Stimulated activated CD4-positive, alpha-beta T cell treated with anti-CD3 and anti-CD28 coated beads, Interleukin-1b, Interleukin-23, amount 100 ng/mL, for 1 hour (primary cell): ENCODE measurements at places on chromosomes 7 and 10.

- no peak for DNase-seq
Observed at GRCh38 chr7:33612442-33612841, 292.9 kb upstream of the BMPER start.

DNA sequence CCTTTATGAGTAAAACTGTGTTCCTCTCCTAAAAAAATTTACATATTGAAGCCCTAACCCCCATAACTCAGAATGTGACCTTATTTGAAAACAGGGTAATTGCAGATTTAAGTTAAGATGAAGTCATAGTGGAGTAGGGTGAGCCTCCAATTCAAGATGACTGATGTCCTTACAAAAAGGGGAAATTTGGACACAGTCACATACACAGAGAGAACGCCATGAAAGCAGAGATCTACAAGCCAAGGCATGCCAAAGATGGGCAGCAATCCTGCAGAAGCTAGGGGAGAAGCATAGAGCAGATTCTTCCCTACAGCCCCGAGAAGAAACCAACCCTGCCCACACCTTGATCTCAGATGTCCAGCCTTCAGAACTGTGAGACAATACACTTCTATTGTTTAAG, 23.8 kb upstream of the ADD3 start:
- no peak for DNase-seq

- no peak for DNase-seq
Observed at GRCh38 chr10:103533827-103534226, 40.3 kb downstream of the NEURL1 start.

DNA sequence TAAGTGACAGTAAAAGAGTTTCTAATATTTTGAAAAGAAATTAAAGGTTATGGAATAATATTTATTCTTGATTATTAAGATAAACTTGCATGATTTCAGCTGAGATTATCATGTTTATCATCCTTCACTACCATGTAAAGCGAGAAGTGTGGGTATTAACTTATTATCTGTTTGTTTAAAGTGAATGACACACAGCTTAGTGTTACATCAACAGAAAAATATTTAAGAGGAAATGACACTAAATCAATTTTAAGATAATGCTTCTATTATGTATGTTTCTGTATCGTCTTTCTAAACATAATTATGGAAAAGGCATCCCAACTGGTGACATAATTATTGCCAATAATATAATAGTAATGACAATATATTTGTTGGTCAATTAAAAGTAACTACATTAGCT, 213.1 kb downstream of the PCDH15 start:
- no peak for DNase-seq

GRCh38 chr7:137694405-137694804, 152.4 kb downstream of the DGKI start:
- DNase-seq, result no peak

DNA sequence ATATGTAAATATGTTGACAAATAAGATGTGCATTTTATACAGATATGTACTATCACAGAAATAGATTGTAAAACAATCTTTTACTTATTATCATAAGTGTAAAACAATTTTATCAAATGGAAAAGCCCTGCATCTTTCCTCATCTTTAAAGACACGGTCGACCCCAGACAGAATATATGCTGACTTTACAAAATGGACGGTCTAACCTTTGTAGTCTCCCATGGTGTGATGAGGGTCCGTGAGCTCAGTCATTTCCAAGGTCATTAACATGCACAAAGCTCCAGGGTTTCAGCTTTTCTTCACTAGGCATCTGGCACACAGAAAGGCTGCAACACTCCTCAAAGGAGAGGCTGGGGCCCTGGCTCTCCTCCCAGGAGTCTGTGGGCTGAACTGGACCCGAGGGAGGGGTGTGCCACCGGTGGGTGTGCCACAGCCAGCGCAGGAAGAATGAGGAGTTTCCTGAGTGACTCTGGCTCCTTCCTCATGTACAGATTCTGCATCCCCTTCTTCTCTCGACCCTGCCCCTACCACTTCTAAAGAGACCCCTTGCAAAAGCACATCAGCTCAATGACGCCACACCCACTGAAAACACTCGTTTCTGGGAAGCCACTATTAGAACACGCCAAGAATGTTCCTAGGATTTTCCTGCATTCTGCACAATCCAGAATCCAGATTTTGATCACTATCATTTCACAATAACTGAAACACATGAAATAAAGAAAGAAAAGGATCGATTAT, 26.2 kb upstream of the ABLIM1 start:
- no peak for DNase-seq

DNA sequence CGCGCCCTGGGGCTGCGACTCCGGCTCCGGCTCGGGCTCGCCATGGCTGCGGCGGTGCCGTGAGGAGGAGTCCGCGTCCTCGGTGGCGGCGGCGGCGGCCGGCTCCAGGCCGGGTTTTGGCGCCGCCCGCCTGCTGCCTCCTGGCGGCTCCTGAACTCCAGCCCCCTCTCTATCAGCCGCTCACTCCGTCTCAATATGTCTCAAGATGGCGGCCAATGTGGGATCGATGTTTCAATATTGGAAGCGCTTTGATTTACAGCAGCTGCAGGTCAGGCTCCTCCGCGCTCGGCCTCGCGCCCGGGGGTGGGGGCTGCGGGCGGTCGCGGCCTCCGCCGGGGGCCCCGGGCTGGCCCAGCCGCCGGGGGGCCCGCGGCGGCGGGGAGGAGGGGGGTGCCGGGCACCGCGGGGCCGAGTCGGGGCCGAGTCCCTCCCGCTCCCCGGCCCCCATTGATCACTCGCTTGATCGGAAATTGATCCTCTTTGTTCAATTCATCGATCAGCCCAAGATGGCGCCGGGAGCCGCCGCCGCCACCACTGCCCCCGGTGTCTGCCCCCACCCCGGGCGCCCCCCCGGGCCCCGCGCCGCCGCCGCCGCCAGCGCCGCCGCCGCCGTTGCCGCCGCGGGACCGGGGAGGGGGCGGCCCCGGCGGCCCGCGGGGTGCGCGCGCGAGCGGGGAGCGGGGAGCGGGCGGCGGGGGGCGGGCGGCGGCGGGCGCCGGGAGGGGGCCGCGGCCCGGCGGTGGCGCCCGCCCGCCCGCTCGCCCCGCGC, 1.4 kb upstream of the CUX1 start:
- peak; percentile 44 for DNase-seq

DNA sequence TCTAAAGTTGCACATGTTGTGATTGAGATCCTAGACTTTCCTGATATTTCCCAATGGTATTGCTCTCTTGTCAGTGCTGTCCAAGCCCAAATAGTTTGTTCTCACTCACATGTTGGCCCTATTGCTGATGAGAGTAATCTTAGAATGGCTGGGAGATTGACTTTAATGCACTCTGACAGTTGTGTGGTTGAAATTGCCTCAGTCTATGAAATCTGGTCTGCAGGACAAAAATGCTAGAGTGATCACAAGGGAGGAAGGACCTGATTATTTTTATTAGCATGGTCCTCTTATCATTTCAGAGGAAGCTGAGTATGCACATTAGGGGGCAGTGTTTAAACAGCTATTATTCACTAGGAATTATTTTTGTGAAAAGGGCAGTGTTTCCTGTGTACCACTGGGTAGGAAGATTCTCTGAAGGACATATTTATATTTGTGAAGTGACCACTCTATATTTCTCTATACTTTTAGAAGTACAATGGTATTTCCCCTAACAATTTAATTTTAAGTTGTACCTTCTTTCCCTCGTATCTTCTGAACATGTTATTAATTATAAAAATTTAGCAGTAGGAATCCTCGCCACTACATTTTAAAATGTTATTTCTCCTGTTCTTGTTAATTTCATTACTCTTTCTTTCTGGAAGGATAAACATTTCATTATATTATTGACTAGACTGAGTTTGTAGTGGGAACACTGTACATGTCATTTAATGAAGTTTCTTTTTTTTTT, 64.4 kb downstream of the SUGCT start:
- no peak for DNase-seq

DNA sequence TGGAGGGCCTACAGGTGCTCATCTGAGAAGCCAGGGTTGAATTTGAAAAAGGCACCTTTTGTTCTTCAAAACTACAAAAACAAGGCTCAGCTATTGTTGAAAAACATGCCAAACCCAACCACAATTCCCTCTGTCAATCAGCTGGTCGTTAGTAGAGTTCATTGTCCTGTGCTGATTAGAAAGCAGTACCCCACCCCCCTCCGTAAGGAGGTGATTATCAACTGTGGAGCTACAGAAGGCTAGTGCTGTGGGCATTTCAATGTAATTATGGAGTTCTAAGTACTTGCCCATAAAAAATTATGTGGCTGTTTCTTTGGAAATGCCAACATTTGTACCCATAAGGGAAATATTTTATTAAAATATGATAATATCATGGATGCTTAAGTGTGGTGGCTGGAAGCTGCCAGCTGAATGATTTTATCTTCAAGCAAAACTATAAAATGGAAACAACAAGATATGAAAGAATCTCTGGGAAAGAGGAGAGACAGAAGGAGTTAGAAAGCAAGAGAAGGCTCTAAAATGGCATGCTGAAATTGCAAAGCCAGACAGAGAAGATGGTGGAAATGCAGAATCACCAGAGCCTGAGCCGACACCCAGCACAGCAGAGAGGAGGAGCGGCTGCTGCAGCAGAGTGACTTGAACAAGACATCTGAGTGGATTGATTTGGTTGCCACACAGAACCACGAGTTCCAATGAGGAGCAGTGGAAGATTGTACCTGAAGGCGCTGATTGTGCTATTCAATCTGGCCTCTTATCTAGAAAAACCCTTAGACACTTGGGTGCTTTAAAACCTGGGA, 179.5 kb upstream of the LRGUK start:
- no peak for DNase-seq

- DNase-seq, result no peak
Observed at GRCh38 chr10:44385026-44385695, at the start of gene CXCL12. CXCL12 (minus strand) TSS chr10:44385097; CDS start chr10:44385005, 92 bp downstream.

GRCh38 chr7:148915211-148915610, 31.1 kb upstream of the EZH2 start:
- DNase-seq, result no peak

GRCh38 chr7:38535073-38535472, 96.1 kb downstream of the AMPH start:
- no peak for DNase-seq

GRCh38 chr10:62708569-62708968, 96.0 kb upstream of the ADO start:
- DNase-seq, result no peak

DNA sequence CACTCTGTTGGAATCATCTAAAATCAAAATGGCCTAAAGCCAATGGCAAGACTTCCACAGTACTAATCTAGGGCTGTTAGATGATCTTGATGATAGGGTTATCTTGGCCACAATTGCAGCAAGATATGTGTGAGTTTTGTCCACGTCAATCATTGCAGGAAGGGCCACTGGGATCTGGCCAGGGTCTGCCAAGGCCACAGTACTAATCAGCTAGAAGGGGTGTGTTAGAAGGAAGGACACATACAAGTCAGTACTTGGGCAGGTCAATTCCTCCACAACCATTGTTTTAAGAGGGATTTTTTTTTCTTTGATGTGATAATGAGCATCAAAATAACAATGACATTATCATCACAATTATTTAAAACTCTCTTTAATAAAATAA, 1.6 kb downstream of the LMOD2 start:
- DNase-seq, result no peak

DNA sequence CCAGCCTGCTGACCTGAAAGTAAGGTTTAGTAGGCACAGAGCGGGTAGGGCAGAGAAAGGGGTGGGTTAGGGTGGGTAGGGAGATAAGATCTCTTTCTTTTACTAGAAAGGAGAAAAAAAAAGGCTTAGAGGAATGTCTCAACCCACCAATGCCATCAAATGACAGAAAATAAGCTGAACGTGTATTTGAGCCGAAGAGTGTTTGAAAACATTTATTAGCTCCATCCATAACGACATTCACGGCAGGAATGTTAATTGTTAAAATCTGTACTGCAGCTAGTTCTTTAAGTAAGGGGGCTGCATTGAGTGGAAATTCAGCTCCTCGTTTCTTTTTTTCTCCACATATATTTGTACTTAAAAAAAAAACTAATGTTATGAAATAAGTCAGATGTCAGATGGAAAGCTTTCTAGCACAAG, 63.7 kb upstream of the ARID5B start:
- DNase-seq, result no peak

- no peak for DNase-seq
Observed at GRCh38 chr7:2472739-2473138, 3.5 kb downstream of the GRIFIN start.

DNA sequence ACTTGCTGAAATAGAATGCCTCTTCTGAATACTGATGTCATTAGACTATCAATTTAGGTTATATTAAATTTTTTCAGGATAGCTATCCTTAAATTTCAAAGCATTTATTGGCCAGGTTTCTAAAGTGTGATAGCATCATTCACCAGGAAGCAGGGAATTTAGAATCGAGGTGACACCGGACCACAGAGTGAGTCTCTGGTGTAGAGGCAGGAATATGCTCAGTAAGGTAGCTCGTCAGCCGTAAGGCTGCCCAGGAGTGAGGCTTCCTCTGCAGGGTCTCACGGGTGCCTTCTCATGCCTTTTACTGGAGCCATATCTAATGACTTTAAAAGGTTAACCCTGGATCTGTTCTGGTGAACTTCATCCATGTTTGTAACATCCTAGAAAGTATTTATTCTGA, 170.8 kb upstream of the KLF14 start:
- DNase-seq, result no peak

GRCh38 chr10:115659616-115660015, 566.5 kb downstream of the ATRNL1 start:
- DNase-seq, result no peak

- DNase-seq, result no peak
Observed at GRCh38 chr10:89946106-89946505, 244.7 kb downstream of the KIF20B start.

DNA sequence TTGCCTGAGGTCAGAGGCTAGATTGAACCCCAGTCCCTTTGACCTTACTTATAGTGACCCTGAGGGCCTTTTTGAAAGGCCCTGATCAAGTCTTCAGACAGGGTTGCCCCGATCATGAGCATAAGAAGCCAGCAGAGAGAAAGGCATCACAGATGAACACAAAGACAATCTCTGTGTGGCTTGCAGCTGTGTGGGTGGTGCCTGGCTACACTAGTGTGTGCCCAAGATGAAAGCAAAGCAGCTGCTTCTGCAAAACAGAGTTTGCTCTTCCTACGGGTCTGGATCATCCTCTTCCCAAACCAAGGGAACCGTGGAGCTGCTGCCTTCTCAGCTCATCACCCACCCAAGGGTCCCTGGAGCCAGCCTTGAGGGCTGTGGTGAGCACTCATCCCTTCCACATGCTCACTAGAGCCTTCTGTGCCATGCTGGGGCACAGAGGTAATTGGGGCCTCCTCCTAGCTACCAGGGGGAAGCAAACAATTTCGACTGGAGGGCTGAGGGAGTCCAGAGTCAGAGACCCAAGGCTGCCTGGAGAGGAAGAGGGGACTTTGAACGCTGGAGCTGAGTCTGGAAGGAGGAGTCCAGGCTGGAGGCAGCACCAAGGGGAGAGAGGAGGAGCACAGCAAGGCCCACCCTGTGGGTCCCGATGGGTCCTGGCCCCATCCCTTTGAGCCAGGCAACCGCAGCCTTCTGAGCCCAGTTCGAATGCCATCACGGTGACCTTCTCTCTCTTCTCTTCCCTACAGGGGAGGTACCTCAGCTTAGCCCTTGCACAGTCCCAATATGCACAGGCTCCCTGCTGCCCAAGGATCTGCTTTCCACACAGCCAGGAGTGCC, 42.3 kb downstream of the ANTXRL start:
- DNase-seq, result no peak
